Myocyte (in vitro differentiated cells): ENCODE measurements at places on chromosomes 1 and 21. TPM values are rescaled to one million over a fixed set of nuclear protein-coding genes. Genes with fewer than 3 reads are reported as not detected.

PPFIA4 gene
- total RNA-seq: 122 and 180 TPM in 2 replicates

PDPN gene
- 0.99 and 2.7 TPM in 2 replicates for total RNA-seq

DNAH14 gene
- 10.1 and 25.2 TPM in 2 replicates for total RNA-seq

AMY1B gene
- total RNA-seq: not detected in 2 replicates

C4BPA gene
- not detected in 2 replicates for total RNA-seq

FMO2 gene
- total RNA-seq: not detected in 2 replicates

RSPO1 gene
- not detected in 2 replicates for total RNA-seq

TMPRSS15 gene
- 0.05 TPM in 1 of 2 replicates, not detected in the other for total RNA-seq

FCRL2 gene
- not detected in 2 replicates for total RNA-seq

RNF19B gene
- 14.9 and 23.4 TPM in 2 replicates for total RNA-seq

CD2 gene
- total RNA-seq: not detected in 2 replicates

STYXL2 gene
- total RNA-seq: 40.1 and 46.6 TPM in 2 replicates

USH2A gene
- 0.08 and 0.21 TPM in 2 replicates for total RNA-seq

ZBTB7B gene
- total RNA-seq: 24.6 and 26.6 TPM in 2 replicates

FNDC5 gene
- 392 and 577 TPM in 2 replicates for total RNA-seq

GBP6 gene
- total RNA-seq: 0.16 TPM in 1 of 2 replicates, not detected in the other

POTED gene
- not detected in 2 replicates for total RNA-seq

SLC16A1 gene
- 74.7 and 117 TPM in 2 replicates for total RNA-seq

SLC25A24 gene
- 58.4 and 58.9 TPM in 2 replicates for total RNA-seq

PPP1R8 gene
- total RNA-seq: 37.5 and 48.2 TPM in 2 replicates

LYST gene
- total RNA-seq: 11.3 and 22.2 TPM in 2 replicates

GUCA2B gene
- not detected in 2 replicates for total RNA-seq

C8B gene
- not detected in 2 replicates for total RNA-seq

UBE2U gene
- total RNA-seq: not detected in 2 replicates

ANGPTL1 gene
- total RNA-seq: 2.5 and 7.1 TPM in 2 replicates

TRIM58 gene
- not detected in 2 replicates for total RNA-seq

SLAMF7 gene
- total RNA-seq: not detected in 2 replicates

NOC2L gene
- total RNA-seq: 70.2 and 71.9 TPM in 2 replicates

CDA gene
- 0.16 TPM in 1 of 2 replicates, not detected in the other for total RNA-seq

TFF2 gene
- total RNA-seq: not detected in 2 replicates

NUDT4B gene
- total RNA-seq: 39.2 and 64.9 TPM in 2 replicates

CA6 gene
- total RNA-seq: not detected in 2 replicates

GNAT2 gene
- 0.13 TPM in 1 of 2 replicates, not detected in the other for total RNA-seq

PADI2 gene
- 352 and 536 TPM in 2 replicates for total RNA-seq

KIF2C gene
- total RNA-seq: 0.13 and 0.36 TPM in 2 replicates

DNTTIP2 gene
- total RNA-seq: 40.6 and 41.3 TPM in 2 replicates

RNU1-1 gene
- not detected in 2 replicates for total RNA-seq

SERTAD4 gene
- 0.05 TPM in 1 of 2 replicates, not detected in the other for total RNA-seq

MPZ gene
- total RNA-seq: 1.7 and 2.8 TPM in 2 replicates

KCNJ15 gene
- total RNA-seq: 12.0 and 14.8 TPM in 2 replicates

PPOX gene
- 9.4 and 18.5 TPM in 2 replicates for total RNA-seq

CNIH3 gene
- total RNA-seq: 6.3 and 14.7 TPM in 2 replicates

OR2T33 gene
- total RNA-seq: not detected in 2 replicates

AVPR1B gene
- total RNA-seq: not detected in 2 replicates

OR10Z1 gene
- not detected in 2 replicates for total RNA-seq

OR2L3 gene
- total RNA-seq: not detected in 2 replicates

TSPAN2 gene
- total RNA-seq: 0.51 and 0.88 TPM in 2 replicates

AHCYL1 gene
- total RNA-seq: 36.3 and 41.5 TPM in 2 replicates

GJA5 gene
- total RNA-seq: not detected in 2 replicates

TOR1AIP2 gene
- 73.9 and 81.8 TPM in 2 replicates for total RNA-seq

OTUD7B gene
- 13.4 and 14.9 TPM in 2 replicates for total RNA-seq

RAB42 gene
- 1.2 and 2.0 TPM in 2 replicates for total RNA-seq
